AG08395 (cell line): ENCODE measurements at places on chromosomes 13 and 19.

DNA sequence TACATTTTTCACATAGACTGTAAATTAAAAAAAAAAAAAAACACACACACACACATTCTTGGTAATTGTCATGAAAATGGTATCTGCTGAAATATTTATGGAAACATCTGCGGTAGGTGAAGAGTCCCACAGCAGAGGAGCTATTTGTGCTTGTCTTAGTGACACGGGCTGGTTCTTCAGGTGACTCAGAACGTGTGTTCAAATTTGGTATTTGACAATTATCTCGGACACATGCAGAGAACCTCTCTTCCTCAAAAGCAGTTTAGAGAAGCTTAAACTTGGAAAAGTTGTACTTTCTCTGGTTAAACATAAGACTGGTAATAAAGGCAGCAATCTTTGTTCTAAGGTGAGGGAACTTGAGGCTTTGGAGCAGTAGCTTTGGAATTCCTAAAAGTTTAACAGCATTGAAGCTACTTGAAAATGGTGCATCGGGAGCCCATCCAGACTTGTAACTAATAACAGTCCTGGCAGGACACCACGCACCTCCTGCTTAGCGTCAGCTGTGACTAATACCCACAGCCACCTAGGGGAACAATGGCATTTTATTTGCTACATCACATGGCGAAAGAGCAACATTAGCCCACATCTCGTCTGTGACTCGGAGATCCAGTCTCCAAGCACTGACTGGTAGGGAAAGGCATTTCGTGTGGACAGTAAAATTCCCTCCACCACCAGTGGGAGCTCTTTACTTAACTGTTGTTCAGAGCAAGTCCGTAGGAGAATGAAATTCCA lies 1505.1 kb upstream of the SLC10A2 start:
- peak; percentile 46 for DNase-seq

GRCh38 chr13:87712012-87712411 lies 40.8 kb downstream of the SLITRK5 start:
- DNase-seq = no peak

GRCh38 chr13:27168906-27169657 lies 2.5 kb downstream of the USP12 start:
- no peak for DNase-seq

DNA sequence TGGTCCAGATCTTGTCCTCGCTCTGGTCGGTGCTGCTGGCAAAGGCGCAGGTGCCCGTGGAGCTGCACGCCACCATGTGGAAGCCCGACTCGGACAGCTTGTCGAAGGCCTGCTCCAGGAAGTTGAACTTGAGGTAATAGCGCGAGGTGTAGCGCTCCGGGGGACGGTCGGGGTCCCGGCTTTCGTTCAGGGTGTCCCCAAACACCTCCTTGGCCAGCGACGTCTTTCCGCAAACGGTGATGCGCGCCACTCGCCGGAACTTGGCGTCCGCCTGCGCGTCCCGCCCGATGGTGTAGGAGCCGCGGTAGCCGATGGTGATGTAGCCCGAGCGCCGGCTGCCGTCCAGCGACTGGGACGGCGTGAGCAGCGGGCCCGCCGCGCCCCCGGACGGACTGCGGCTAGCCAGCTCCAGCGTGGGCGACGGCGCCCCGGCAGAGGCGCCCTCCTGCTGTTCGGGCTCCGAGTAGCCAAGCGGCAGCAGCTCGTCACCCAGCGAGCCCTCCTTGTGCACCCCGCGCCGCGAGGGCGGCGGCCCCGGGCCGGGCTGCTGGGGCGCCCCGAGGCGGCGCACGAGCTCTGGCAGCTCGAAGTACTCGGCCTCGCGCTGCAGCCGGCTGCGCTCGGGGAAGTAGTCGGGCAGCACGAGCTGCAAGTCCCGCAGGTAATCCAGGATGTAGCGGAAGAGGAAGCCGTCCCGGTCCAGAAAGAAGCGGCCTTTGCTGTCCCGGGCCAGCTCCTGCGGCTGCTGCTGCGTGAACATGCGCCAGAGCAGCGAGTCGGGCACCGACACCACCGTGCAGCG lies 801 bp downstream of the KCTD12 start:
- DNase-seq = peak; percentile 52

- no peak for DNase-seq
These were observed 2.2 kb downstream of the PAN3 start for GRCh38 chr13:28140433-28141125.

DNA sequence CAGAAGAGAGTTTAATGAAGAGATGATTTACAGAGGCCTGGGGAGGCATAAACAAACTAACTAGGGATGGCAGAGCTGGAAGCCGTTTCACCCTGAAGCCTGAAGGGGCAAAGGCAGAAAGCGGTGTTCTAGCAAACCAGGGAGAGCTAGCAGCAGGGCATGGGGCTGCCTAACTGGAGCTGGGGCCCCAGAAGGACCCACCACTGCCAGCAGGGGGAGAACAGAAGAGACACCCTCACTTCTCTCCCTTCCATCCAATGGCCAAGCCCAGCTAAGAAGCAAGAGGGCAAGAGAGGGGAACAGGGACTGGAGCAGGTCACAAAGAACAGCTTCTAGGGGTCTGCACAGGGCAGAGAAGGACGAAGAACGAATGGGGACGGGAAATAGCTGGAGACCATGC lies 195.5 kb downstream of the KATNAL1 start:
- DNase-seq = no peak

- DNase-seq = peak; percentile 3
These were observed 592.5 kb downstream of the KCTD12 start for GRCh38 chr13:76293751-76294150.

DNA sequence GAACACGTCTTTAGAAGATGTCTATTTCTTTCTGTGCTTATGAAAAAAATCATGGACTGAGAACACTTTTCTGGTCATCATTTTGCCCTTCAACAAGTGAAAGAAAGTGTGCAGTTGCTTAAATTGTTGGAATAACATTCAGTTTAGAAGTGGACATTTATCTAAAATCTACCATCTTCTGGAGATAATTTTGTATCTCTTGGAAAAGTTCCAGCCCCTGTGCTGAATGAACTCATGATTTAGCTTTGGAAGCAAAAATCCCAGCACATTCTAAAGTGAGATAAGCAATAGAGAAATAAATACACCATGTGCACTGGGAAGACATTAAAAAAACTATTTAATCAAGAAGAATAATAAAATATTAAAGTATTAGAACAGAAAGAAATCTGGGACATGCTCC lies 1420.8 kb upstream of the SLC10A2 start:
- DNase-seq = no peak

DNA sequence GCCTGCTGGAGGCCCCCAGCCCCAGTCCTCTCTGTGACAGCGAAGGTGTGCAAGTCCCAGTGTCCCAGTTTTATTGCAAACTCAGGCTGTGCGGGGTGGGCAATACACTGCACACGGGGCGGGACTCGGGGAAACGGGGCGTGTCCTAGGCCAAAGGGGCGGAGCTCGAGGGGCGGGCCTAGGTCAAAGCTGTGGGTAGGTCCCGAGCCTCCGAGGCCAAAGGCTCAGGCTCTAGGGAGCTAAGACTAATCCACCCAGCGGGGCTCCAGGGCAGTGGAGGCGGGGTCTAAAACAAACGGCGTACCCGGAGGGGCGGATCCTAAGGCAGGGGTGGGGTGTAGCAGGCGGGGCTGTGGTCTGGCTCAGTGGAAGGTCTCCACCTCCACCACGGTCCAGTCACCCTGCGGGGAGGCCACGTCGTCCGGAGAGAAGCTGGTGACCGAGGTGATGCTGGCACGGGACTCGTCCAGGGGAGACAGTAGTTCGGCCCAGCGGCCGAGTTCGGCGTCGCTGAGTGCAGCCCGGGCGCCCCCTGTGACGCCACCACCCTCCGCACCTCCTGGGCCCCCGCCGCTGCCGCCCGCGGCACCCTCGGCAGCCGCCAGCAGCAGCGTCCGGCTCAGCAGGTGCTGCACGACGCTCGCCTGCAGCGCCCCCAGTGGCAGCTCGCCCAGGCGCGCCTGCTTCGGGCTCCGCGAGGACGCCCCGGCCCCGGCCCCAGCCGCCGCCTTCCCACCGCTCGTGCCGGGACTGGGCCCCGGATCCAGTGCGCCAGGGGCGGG lies 5.3 kb downstream of the PRR36 start:
- peak; percentile 80 for DNase-seq

GRCh38 chr13:36612230-36612629 lies 61.6 kb upstream of the SERTM1 start:
- no peak for DNase-seq

GRCh38 chr19:9943744-9944143 lies 7.4 kb upstream of the OLFM2 start:
- no peak for DNase-seq

DNA sequence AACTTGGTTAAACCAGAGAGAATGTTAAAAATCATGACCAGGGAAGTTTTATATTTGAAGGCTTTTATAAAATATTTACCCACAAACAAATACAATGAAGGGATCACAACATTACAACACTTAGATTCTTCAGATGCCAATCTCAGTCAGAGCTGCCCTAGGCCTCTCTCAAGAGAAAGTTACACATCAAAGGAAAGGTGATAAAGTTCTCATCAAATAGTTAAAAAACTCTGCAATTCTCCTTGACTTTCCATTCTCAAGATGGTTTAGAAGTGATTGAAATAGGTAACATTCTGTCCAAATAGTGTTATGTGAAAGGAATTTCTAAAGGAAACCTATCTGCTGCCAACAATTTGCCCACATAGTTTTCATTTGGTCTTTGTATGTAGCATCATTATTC lies 1115.2 kb upstream of the MIR17HG start:
- no peak for DNase-seq

DNA sequence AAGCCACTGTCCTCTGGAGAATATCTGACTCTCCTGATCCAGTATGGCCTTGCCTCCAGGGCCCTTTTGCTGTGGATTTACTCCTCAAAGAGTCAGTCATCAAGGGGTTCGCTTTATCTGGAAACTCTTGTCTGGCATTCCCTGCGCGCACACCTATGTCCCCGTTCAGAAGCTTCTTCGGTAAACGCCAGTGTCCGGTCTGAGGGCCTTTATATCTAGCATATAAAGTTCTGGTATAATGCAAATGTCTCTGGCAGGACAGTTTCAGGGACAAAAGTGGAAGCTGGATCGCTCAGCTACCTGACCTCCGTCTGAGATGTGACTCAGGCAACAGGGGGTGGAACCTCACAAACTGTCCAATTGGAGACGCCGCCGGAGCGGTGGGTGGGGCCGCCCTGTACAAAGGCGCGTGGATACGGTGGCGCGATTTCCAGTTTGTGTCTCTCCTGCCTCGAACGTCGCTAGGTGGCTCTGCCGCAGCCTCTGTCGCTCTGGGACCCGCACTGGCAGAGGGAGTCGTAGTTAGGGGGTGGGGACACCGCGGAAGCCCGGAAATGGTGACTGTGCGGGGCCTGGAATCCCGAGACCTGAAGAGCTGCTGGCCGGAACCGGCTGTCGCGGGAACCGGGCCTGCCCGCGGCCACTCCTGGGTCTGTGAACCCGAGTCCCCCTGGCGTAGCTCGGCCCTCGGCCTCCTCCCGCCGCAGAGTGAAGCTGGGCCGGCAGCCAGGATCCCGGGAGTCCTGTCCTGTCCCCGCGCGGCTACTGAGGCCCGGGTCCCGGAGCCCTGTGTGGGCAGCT lies 10.6 kb upstream of the ZNF709 start:
- DNase-seq = peak; percentile 95

DNA sequence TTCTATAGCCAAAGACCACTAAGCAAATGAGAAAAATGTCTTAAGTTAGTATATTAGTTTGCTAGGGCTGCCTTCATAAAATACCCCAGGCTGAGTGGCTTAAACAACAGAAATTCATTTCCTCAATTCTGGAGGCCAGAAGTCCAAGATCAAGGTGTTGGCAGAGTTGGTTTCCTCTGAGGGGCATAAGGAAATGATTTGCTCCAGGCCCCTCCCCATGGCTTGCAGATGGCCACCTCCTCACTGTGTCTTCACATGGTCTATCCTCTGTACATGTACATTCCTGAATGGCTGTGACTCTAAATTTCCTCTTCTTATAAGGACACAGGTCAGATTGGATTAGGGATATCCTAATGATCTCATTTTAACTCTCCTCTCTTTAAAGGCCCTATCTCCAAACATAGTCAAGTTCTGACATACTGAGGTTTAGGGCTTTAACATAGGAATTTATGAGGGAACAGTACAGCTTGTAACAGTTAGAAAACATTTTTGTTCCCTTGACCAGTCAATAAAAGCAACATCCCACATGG lies 307.4 kb downstream of the DIAPH3 start:
- DNase-seq = no peak

DNA sequence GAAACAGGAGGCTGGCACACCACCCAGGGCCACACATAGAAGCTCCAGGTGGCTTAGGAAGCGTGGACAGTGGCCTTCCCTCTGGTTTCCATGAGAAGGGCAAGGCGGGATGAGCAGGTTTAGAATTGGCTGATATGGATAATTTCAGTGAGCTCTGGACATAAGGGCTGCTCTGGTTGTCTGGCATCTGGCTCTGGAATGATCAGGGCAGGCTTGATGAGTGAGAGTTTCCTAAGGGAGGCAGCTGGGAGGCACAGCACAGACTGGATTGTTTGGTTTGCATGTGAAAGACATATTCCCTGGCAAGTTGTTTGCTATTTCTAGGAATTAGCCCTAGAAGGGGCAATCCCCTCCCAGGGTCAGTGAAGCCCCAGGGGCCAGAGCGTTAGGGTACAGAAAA lies 129.5 kb downstream of the ATP8A2 start:
- no peak for DNase-seq

DNA sequence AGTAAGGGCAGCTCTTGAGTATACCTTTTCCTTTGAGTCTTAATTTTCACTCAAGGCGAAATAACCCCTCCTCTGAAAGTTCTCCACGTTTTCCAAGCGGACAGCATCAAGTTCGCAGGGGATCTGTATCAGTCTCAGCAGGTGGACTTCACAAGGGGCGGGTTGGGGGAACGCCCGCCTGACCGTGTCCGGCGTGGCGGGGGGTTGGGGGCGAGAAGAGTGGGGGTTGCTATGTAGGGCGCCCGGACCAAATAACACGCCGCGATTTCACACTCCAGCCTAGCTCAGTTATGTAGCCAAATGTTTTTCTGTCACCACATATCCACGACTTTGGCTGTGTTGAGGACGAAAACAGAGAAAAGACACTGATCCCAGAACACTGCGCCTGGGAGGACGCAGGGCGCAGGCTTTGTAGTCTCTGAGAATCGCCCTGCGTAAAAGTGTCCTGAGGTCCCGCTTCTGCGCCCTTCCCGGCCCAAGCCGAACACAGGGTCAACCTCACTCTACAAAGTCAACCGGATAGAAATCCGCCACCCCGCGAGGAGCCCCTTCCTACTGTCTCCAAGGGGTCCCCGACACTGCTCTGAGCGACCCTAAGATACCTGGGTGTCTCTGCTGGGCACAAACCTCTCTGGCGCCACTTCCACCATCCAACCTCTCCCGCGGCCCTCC lies 524 bp downstream of the RUBCNL start:
- no peak for DNase-seq

- no peak for DNase-seq
These were observed at the start of gene MISP3 for GRCh38 chr19:14072535-14073260. TSS of gene MISP3 (plus strand) at chr19:14072786. CDS start at chr19:14073310, 524 bp downstream.

GRCh38 chr19:11242864-11243797 lies 3.7 kb downstream of the ANGPTL8 start:
- peak; percentile 99 for DNase-seq
